GM23338 (cell line): ENCODE measurements at places on chromosomes 2 and 18. TPM values are rescaled to one million over a fixed set of nuclear protein-coding genes. Genes with fewer than 3 reads are reported as not detected.

GRCh38 chr2:28209261-28209691 is 183.4 kb upstream of the FOSL2 start:
- H3K36me3 ChIP-seq, result peaks cover 4% of the 10 kb centered on the region; the same call in 1 of the 2 replicates
- DNase-seq, result no peak
- H3K4me1 ChIP-seq, result no peaks in the 10 kb centered on the region
- H3K27me3 ChIP-seq, result no peaks in the 10 kb centered on the region
- no peak overlapping the region for H3K4me3 ChIP-seq

- no peak overlapping the region for H3K4me3 ChIP-seq
- H3K27ac ChIP-seq, result no peak overlapping the region
- H3K36me3 ChIP-seq, result no peaks in the 10 kb centered on the region
- H3K4me1 ChIP-seq, result peaks cover 14% of the 10 kb centered on the region
- no peaks in the 10 kb centered on the region for H3K27me3 ChIP-seq
Measured at GRCh38 chr2:221204699-221205098, 367.4 kb downstream of the EPHA4 start.

GRCh38 chr2:71926089-71926447 is 221.6 kb downstream of the CYP26B1 start:
- no peaks in the 10 kb centered on the region for H3K36me3 ChIP-seq
- H3K27ac ChIP-seq, result no peak overlapping the region
- H3K4me1 ChIP-seq, result no peaks in the 10 kb centered on the region

TPRKB gene
- 167 and 186 TPM in 2 replicates for polyA plus RNA-seq

PJVK gene
- polyA plus RNA-seq, result 1.5 and 1.6 TPM in 2 replicates

ATP8B1 gene
- 1.0 and 1.7 TPM in 2 replicates for polyA plus RNA-seq

GTF2A1L gene
- polyA plus RNA-seq, result 0.65 and 0.85 TPM in 2 replicates

DSC2 gene
- 7.9 and 10.5 TPM in 2 replicates for polyA plus RNA-seq

PIAS2 gene
- 27.5 and 30.3 TPM in 2 replicates for polyA plus RNA-seq
